COR-L47 (cell line): ENCODE measurements at places on chromosomes 12 and 14.
A peak's percentile ranks its signal among the peaks of the same experiment; 100 is the strongest.

GRCh38 chr14:22836301-22837113 is at the start of gene MMP14:
TSS of gene MMP14 (plus strand) at chr14:22836585. CDS start at chr14:22836818, 233 bp downstream.
- no peak for DNase-seq

GRCh38 chr12:80769553-80770140 is 52.9 kb downstream of the MYF5 start:
- DNase-seq: no peak

- no peak for DNase-seq
Observed at GRCh38 chr12:125216756-125217155, 151.5 kb downstream of the AACS start.

- DNase-seq: no peak
Observed at GRCh38 chr12:107634530-107634929, 51.1 kb upstream of the PWP1 start.

DNA sequence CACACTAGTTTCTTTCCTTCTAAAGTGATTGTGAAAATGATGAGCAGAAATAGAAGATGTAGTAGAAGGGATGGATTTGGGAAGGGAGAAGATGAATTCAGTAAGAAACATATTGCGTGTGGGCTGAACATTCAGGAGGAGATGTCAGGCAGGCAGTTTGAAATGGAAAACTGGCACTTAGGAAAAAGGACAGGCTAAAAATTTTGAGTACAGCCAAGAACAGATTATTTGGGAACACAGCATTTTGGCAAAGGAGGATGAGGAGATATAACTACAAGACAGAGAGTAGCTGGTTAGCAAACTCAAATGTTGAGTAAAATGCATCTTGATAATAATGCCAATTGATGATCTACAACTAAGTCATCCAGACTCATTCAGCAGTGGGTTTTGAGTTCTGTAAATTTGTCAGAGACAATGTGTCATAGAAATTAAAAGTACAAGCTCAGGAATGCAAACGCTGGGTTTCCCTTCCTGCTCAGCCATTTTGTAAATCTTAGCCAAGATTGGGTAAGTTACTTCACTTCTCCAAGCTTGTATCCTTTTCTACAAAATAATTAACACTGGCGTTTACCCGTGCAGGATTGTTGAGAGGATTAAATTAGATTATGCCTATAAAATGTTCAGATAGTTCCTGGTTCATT is 255.0 kb downstream of the NAV3 start:
- DNase-seq: no peak

DNA sequence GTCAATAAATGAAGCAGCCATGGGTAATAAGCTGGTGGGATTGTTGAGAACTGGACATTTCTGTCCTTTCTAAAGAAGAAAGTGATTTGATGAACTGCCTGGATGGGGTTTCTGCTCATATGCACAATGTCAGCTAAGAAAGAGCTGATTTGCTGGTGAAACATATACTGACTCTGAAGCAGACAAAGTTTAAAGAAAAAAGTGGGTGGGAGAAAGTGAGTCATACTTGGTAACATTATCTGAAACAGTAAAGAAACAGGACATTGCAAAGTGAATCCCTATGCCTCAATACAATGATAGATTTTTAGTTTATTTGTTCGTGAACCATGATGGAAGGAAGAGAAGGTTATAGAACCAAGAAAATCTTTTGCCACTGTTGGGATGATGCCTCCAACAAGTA is 95.6 kb upstream of the DNM1L start:
- DNase-seq: no peak

GRCh38 chr12:104360983-104361707 is 57.6 kb downstream of the EID3 start:
- DNase-seq: no peak

GRCh38 chr14:54549862-54550261 is 17.1 kb upstream of the SAMD4A start:
- no peak for DNase-seq

DNA sequence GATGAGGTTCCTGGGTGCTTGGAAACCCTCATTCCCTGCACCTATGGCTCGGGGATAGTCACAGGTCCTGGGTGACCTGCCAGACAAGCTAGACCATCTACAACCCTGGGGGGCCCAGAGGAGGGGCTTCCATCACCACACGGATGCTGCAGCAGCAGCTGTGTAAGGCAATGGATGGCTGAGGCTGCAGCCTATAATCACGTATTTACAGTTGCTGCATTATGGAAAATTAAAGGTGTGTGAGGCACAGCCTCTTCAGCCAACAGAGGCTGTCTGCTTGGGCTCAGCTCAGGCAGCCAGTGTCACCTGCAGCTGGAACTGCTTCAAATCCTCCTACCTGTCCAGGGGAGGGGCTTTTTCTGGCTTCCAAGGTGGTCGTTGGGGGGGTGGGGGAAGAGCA is 268.1 kb downstream of the CACNA1C start:
- peak; percentile 73 for DNase-seq

- DNase-seq: peak; percentile 72
Observed at GRCh38 chr12:102948941-102949352, 8.5 kb upstream of the ASCL1 start.

- no peak for DNase-seq
Observed at GRCh38 chr12:49953961-49954846, 3.7 kb downstream of the AQP2 start.

- DNase-seq: no peak
Observed at GRCh38 chr14:69373104-69373503, 25.0 kb downstream of the ERH start.

DNA sequence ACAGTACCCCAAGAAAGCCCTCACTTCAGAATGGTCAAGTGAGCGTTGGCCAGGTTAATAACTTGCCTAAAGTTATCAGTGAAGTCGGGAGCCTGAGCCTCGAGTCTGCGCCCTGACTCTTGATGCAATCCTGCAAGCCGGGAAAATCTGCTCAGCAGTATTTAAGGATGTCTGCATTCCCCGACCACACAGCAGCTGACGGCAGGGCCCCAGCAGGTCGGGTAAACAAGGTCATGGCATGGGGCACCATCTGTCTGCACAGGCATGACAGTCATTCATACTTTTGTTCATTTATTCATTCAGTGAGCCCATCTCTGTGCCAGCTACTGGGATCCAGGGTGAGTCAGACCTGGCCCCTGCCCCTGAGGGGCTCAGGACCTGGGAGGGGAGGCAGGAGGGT is 11.1 kb downstream of the ABCB9 start:
- DNase-seq: no peak

- DNase-seq: peak; percentile 54
Observed at GRCh38 chr12:575948-576614, 87.2 kb downstream of the NINJ2 start.

DNA sequence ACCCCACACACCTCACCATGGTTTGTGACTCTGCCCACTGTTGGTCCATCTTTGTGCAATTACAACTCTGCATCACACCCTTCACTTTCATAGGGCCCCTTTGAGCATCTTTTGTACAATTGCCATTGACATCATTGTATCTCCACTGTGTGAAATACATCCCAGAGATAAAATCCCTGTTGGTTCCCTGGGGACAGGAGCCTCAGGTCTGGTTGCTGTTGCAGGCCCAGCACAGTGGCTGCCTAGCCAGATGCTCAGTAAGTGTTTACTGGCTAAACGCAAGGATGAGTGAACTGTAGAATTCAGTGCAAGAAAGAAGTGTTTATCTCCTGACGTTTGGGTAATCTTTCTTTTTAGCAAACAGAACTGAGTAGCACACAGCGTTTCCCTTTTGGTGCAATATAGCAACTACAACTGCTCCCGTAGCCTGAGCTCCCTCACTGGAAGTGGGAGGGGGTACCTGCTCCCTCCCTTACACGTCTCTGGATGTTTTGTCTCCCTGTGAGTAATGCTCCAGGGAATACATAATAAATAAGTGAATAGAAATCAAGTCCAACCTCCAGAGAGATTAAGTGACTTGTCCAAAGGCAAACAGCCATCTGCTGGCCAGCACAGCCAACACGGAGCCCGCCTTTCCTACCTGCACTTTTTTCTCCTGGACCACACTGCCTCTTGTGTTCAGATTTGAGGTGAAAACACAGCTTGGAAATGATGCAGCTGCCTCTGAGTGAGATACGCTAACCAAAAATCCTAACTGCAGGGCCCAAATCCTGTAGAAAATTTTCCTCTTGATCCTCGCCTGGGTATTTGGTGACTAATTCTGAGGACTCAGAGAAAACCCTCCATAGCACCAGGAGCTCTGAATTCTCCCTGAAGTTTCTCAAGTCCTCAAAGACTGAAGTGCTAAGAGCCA is 27.4 kb downstream of the GALNT16 start:
- DNase-seq: no peak

GRCh38 chr14:90518941-90519256 is 122.1 kb downstream of the CALM1 start:
- DNase-seq: no peak

- no peak for DNase-seq
Observed at GRCh38 chr12:110050927-110051326, 2.6 kb upstream of the C12orf76 start.

GRCh38 chr14:34075042-34075744 is 124.3 kb upstream of the EGLN3 start:
- no peak for DNase-seq

DNA sequence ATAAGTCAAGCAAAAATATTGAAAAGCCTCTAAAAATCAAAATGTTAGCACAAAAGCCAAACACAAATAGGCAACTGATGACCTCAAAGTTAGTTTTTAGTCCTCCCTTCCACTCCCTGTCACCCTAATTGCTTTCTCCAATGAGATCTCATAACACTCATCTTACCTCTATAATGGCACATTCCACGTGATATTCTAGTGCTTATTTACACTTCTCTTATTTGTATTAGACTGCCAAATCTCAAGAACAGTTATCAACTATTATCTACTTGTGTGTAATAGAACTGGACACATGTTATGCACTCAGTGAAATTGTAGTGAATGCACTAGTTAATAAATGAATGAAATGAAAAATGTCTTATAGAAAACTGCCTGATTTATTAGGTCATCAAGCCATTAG is 55.5 kb upstream of the AVPR1A start:
- no peak for DNase-seq

DNA sequence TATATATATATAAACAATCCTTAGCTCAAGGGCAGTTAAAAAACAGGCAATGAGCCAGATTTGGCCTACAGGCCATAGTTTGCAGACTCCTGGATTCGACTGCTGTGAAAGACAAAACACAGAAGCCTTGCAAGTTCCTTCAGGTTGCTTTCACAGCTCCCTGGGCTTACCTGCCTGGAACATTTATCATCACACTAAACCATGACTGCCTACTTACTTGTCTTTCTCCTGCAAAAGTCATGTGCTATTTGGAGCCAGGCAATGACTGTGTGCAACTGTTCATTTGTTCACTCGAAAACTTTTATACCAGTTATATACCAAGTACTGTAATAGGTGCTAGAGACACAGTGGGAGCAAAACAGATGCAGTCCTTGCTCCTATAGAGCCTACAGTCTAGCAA is 2.2 kb upstream of the RPS6KA5 start:
- no peak for DNase-seq

DNA sequence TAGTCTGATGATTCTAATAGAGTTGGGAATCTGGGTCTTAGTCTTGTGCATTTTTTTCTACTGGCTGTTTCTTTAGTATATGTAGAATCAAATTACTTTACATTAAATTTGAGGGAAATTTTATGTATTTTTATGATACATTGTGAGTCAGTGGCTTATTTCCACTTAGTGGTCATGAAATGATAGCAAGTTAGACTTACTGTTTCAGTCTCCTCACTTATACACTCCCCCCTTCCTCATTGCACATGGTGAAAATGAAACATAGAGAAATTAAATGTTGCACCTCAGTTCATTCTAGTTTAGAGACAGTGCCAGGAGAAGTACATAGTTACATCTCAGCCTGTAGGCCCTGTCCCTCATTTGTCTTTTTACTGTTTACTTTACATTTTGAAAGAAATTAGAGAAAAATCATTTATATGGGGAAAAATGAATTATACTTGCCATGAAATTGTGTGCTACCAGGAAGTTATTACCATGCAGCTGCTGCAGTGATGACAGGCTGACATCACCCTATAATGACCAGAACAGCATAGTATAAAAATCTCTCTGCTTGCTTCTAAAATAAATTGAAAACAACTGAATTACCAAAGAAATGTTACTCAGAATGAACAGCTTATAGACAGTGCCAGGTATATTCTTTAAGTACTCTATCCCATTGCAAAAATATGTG is 113.2 kb downstream of the TRMT5 start:
- DNase-seq: no peak

- no peak for DNase-seq
Observed at GRCh38 chr12:119432949-119433348, 98.4 kb downstream of the CCDC60 start.

- no peak for DNase-seq
Observed at GRCh38 chr12:49779581-49779980, 38.2 kb downstream of the TMBIM6 start.

- DNase-seq: no peak
Observed at GRCh38 chr12:77613411-77613810, 217.3 kb upstream of the NAV3 start.

- no peak for DNase-seq
Observed at GRCh38 chr12:38878333-38878705, 27.1 kb downstream of the CPNE8 start.

DNA sequence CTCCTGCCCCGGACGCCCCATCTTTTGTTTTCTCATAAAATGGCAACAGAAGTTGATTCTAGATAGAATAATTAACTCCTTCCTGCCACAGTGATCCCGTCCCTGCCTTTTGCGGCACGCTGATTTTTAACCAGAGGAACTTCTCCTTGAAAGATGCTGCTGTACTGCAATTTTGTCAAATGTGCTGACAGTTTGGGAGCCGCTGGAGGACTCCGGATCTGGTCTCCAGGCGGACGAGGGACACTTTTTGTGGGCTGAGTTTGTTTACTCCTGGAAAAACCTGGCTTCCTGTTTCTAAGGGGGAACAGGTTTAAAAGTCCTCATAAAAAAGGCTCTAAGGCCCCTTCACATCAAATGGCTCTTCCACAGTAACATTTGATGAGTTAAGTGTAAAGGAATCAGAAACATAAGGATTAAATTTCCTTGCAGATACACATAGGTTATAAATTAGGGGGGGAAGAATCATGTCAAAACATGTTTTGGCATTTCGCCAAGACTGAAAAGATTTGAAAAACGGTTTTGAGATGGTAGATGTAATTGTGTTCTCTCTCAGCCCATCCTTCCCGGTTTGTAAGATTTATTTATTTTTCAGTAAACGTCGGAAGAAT is 15.5 kb downstream of the FZD10 start:
- DNase-seq: no peak

DNA sequence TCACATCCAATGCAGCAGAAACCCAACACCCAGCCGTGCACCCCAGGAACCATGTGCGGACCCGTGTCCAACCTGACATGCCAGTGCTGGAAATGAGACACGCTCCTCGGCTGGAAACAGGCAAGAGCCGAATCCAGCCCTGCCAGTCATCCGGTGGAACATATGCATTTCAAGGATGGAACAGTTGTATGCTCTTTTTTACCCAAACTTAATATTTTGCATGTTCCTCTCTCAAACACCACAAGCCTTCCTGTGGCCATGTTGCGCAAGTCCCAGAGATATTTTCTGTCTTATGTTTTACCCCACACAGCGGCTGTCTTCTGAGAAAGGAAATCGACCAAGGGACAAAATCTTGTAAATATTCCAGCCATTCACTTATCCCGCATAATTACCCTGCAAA is 196.9 kb downstream of the BCL11B start:
- DNase-seq: no peak

DNA sequence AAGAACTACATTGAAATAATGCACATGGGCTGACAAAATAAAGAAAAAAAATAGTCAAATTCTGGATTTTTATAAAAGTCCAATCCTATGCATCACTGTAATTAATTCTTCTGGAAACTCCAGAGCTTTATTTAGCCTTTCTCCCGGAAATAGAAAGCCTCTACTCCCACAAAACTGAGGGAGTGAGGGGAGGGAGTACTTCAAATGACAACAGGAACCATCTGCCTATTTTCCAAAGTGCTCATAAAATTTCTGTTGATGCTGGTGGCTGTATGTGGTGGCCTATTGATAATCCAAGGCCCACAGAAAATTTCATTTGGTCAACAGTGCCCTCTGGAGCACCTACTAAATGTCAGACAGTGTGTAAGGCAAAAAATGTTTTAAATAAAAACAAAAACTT is 64.6 kb downstream of the KIF21A start:
- DNase-seq: no peak
